ENCODE measurements at places on chromosomes 1 and 21.

DNA sequence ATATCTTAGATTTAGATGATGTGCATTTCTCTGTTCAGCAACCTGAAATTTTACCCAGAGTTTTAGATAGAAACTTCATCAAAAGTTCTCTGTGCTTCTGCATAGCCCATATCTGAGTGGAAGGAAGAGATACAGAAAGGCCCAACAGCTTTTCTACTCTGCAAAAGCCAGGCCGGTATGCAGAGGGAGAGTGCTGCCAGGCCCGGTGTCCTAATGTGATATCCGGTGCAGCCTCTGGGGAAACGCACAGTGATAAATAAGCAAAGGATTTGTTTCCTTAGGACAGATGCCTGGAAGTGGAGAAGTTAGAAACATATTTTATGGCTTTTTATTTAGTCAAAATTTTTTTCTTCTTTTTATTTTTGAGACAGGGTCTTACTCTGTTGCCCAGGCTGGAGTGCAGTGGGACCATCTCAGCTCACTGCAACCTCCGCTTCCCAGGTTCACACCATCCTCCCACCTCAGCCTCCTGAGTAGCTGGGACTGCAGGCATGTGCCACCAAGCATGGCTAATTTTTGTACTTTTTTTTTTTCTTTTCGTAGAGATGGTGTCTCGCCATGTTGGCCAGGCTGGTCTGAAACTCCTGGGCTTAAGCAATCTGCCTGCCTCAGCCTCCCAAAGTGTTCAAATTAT is 145.8 kb downstream of the PATJ start:
- no peak for DNase-seq

- no peak for DNase-seq
Measured at GRCh38 chr1:12356004-12356890, 126.4 kb downstream of the VPS13D start.

DNA sequence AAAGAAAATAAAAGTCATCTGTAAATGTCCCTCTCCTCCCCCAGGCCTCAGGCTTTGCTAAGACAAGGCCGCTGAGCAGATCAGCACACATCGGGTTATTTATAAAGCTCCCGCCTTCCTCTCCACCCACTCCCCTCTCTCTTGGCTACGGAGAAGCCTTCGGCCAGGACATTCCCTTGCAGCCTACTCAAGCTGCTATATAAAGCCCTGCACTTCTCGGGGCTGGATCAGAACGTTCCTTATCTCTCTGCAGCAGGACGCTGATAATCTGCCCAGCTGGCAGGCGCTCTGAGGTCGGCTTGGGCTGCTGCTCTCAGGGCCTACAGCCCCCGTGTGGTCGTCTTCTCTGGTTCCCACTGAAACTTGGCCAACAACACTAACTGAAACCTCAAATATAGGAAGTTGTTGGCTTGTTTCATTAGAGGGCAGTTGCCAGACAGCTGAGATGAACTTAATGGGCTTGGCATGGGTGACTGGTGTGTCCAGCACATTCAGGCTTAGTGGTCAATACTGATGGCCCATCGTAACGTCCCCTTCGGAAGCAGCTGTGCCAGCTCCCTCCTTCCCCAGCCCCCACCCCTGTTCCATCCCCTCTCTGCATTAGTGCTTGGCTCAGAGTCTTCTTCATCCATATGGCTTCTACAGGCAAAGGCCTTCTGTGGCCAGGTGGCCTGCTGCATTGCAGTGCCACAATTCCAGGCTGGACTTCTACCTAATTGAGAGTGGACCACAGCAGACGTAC is 64.6 kb downstream of the IER5 start:
- no peak for DNase-seq

DNA sequence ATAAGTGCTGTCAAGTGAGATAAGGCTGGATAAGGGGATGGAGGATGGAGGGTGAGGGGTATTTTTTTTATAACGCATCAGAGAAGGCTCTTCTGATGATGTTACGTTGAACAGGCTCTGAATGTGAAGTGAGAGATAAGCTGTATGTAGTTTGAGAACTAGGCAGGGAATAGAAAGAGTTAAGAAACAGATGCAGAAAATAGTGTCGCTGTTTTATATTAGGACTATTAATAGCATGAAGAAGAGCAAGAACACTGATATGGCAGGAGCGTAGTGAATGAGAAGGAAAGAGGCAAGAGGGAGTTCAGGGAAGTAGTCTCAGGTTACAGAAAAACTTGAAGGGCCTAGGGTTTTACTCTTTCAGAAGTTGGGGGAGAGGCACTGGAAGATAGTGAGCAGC is 59.8 kb downstream of the GPR88 start:
- no peak for DNase-seq

- no peak for DNase-seq
Measured at GRCh38 chr1:3638676-3639075, 11.2 kb downstream of the WRAP73 start.

GRCh38 chr1:8297245-8297644 is 20.7 kb upstream of the SLC45A1 start:
- no peak for DNase-seq

DNA sequence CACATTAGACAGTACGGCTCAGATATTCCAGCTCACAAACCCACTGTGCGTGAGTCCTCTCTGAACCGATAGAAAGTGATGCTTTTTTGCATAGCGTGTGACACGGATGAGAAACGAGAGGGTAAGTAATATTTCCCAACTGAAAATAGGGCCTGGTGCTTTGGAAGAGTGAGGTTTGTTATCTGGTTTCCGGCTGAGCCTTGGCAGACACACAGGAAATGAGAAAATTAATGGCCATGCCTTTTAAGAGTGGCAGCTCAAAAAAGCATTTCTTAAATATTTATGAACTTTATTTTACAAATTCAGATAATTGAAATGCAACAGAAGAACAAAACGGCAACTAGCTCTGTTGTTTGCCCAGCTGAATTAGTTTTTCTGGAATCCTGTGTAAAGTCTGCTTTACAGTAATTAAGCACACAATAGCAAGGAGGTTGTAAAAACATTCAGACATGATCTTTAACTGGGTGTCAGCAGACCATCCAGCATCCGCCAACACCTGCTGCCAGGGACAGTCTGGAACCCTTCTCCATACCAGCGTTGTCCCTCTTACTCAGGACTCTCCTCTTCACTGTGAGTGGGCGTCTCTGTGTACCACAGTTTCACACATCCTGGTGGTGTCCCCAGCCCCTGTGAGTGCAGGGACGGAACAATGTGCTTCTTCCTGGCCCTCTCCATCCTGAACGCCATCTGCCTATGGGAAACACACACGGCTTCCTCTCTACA is 155.4 kb downstream of the PGBD5 start:
- DNase-seq, result no peak

- DNase-seq, result no peak
Measured at GRCh38 chr1:84366786-84367185, 31.5 kb upstream of the DNASE2B start.

- DNase-seq, result no peak
Measured at GRCh38 chr1:208298593-208299269, 54.5 kb upstream of the PLXNA2 start.

DNA sequence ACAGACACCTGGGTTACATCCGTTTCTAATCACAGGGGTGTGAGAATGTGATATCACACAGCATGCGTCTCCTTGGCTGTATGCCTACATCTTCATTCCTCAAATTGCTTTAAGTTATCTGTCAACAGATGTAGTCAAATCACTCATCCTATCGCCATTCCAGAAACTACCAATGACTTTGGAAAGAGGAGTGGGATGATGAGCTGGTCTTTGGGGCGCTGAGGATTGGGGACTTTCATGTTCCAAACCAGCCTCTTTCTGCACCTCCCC is 104.8 kb downstream of the NAV1 start:
- no peak for DNase-seq

- no peak for DNase-seq
Measured at GRCh38 chr1:25767437-25767770, 32.6 kb upstream of the SELENON start.

GRCh38 chr1:15153184-15153841 is at the start of gene TMEM51:
TSS of gene TMEM51 (plus strand) at chr1:15153747. CDS start at chr1:15215088, 61,341 bp downstream.
- DNase-seq, result no peak
